Activated T-cell treated with anti-CD3 and anti-CD28 coated beads for 1 hour (primary cell): ENCODE measurements at places on chromosomes 1 and 21.

DNA sequence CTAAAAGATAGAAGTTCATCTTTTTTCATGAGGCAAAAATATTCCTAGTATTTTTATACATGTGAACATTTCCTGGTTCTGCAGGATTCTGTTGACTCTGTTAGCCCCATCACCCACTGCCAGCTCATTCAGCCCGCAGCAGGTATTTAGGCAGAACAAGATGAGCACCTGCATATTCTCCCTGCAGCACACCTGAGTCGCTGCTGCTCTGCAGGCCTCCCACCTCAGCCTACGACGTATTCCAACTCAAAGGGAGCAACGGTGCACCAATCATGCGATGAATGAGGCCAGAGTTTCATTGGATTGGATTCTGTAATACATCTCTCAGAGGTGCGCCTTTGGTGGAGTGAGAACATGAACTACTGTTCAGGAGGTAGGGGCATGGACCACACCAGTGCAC, 87.6 kb downstream of the CNIH3 start:
- no peak for DNase-seq

DNA sequence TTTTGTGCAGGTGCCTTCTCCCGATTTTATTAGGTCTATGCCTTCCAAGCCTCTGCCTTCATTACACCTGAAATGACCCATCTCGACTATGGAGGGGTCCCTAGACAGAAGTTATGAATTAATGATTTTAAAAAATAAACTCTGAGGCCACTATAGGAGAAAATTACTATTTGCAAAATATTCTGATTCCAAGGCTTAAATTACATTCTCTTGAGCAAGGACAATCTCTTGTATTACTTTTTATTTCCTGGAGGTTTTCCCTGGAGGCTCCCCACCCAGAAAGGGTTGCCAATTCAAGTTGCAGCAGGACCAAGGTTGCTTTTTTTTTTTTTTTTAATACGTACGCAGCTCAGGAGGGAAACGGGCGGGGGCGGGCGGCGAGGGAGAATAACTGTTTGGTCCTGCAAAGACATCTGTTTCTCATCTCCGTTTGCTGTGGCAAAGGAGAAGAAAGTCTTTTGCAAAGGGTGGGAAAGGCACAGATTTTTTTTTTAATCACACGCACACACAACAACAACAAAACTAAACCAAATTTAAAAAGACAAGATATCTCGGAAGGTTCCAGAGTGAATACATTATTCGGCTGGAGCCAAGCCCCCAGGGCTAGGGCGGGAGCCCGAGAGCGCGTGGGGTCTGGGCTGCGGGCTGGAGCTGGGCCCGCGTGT, 618 bp upstream of the SERTAD4 start:
- DNase-seq, result no peak

DNA sequence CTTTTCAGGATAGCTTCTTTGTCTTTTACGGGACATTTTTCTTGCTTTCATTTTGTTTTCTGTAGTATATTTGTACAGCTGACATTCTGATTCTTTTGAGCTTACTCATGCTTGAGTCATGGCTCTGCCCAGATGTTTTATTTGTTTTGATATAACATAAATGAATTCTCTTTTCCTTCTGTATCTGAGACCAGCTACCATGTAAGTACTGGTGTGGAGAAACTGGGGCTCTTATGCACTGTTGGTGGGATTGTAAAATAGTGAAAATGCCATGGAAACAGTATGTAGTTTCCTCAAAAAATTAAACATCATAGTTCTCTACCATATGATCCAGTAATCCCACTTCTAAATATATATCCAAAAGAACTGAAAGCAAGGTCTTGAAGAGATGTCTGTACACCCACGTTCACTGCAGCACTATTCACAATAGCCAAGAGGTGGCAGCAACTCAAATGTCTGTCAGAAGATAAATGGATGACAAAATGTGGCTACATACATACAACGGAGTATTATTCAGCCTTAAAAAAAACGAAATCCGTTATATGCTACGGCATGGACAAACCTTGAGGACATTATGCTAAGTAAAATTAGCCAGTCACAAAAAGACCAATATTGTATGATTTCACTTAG, 61.4 kb downstream of the EIF2B3 start:
- no peak for DNase-seq

DNA sequence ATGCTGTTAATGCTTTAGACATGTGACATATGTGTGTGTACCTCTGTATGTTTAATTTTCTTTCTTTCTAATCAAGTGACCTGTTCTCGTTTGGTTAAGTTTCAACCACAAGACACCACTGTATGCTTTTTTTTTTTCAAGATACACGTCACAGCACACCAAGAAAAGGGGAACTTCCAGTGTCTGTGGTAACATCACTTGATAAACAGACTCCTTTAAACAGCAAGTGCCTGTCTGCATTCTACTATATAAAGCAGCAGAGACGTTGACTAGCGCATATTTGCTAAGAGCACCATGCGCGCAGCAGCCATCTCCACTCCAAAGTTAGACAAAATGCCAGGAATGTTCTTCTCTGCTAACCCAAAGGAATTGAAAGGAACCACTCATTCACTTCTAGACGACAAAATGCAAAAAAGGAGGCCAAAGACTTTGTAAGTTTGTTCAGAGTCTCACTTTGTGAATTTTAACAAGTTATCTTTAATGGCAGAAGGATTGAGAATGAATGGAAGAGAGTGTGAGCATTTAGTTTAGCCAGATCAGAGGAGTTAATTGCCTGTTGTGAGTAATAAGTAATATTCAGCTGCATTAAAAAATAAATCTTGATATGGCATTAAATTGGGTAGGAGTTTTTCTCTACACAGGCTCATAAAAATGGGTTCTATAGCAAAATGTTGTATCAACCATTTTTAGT, at the start of gene RGS1:
RGS1 (plus strand) TSS at position 275 of the 691 bp plus-strand sequence; CDS start at position 295, 20 bp downstream.
- peak; percentile 43 for DNase-seq

DNA sequence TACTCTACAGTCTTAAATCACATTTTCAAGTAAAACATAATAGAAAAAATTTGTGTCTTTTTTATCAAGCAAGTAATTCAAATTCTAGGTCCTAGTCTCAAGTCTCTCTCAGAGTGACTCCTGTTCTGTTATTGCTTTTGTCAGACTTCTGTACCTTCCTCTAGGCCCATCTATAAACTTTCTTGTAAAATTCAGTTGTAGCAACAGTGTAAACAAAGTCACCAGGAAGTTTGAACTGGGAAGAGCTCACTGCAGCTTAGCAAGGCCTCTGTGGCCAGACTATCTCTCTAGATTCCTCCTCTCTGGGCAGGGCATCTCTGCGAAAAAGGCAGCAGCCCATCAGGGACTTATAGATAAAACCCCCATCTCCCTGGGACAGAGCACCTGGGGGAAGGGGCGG, 13.5 kb upstream of the ZNF678 start:
- DNase-seq, result no peak

DNA sequence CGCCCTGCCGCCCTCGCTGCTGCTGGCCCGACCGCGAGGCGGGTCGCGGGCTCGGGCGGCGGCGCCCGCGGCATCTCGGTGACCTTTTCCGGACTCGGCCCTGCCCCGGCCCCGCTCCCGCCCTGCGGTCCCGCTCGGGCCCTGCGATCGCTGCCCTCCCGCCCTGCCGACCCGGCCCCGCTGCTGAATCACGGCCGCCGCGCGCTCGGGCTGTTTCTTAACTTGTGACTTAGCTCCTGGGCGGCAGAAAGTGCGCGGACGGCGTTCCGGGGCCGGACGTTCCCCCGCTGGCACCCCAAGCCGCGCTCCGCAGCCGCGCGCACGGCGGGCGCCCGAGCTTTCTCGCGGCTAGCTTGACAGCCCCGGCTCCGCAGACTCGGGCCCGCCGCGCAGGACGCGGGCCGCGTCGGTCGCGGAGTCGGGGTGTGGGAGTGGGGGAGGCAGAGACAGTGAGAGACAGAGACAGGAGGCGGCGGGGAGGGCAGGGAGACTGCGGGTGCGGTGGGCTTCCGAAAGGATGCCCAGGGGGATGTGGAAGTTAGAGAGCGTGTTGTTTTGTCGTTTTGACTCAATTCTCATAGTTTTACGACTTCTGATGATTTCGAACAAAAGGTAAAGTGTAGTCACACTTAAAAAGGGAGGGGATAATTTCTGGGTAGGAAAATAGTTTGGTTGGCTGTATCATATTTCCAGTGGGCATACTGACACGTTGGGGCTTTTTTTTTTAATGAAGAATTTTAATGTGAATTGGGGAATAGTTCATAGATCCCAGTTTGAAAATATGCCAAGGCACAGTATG, 49.8 kb downstream of the PRDM2 start:
- peak; percentile 20 for DNase-seq

DNA sequence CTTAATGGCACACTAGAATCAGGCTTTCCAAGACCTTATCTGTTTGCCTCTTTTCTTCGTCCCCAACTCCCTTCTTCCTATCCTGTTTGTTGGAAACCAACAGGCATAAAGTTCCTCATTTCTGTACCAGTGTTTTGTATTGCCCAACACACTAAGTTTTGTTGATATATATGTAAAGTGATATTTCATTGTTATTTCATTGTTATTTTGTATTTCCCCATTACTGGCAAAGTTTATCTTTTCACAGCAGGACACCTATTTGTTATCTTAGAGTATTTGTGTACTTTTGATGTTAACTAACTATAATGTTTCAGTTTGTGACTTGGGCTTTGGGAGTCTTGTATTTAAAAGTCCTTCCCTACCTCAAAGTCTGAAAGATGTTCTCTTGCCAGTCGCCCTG, 27.1 kb downstream of the FAM20B start:
- no peak for DNase-seq

DNA sequence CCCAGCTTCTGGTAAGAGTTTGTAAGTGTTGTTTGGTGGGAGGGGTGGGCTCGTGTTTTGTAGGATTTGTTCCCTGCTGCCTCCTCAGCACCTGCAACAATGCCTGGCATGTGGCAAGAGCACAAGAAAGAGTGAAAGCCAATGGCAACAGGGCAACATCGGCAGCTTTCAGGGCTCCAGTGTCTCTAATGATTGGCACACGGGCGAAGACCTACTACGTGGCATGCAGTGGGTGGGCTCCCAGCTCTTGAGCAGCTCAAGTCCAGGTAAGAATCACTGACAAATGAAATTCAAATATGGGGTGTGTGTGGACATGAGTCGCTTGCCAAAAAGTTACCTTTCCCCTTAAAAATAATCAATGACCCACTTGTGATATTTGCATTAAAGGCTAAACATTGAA, 23.9 kb upstream of the SLC1A7 start:
- DNase-seq, result no peak

GRCh38 chr1:178341261-178341956, 155.4 kb downstream of the CLEC20A start:
- DNase-seq, result no peak

GRCh38 chr1:207097871-207098324, 6.1 kb upstream of the C4BPA start:
- no peak for DNase-seq

- DNase-seq, result no peak
Observed at GRCh38 chr1:29931477-29932175, 695.3 kb downstream of the PTPRU start.
